H1 (cell line): ENCODE measurements at places on chromosomes 4 and X. TPM values are rescaled to one million over a fixed set of nuclear protein-coding genes. Genes with fewer than 3 reads are reported as not detected.

MCF2 gene
- 0.71 and 0.96 TPM in 2 replicates for total RNA-seq

GRCh38 chrX:123807835-123808416 lies 51.9 kb upstream of the XIAP start:
- no peaks in the 10 kb centered on the region for H3K27me3 ChIP-seq
- no peak overlapping the region for H3K4me3 ChIP-seq
- H3K27ac ChIP-seq = no peak overlapping the region

DNA sequence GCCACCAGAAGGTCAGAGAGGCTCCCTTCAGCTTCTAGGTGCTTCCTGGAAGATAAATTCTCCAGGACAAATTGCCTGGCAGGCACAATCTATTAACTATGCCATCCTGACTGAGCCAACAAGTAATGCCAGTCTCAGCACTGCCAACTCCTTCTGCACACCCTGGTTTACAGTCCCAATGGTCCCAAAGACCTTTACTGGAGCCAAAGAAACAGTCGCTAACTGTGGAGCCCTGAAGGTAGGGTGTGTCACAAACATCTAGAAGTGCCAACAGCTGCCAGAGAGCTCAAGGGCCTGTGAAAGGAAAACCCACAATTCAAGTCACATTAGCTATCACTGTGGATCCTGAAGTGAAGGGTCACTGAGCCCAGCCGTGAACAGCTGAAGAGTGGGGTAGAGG lies 34.9 kb upstream of the CITED1 start:
- DNase-seq = no peak
- no peaks in the 10 kb centered on the region for H3K27me3 ChIP-seq
- H3K4me1 ChIP-seq = no peaks in the 10 kb centered on the region
- H3K4me3 ChIP-seq = no peak overlapping the region

ARL9 gene
- total RNA-seq = 0.31 and 0.76 TPM in 2 replicates

NKX1-1 gene
- total RNA-seq = not detected in 2 replicates
